Retinal pigment epithelial cell (primary cell): ENCODE measurements at places on chromosomes 2 and 18.

GRCh38 chr2:48519593-48519992 lies 10.4 kb upstream of the STON1 start:
- no peak for DNase-seq

- no peak for DNase-seq
Observed at GRCh38 chr2:16012626-16013358, 72.4 kb downstream of the MYCN start.

- no peak for DNase-seq
Observed at GRCh38 chr18:57014772-57015413, 132.0 kb upstream of the BOD1L2 start.

DNA sequence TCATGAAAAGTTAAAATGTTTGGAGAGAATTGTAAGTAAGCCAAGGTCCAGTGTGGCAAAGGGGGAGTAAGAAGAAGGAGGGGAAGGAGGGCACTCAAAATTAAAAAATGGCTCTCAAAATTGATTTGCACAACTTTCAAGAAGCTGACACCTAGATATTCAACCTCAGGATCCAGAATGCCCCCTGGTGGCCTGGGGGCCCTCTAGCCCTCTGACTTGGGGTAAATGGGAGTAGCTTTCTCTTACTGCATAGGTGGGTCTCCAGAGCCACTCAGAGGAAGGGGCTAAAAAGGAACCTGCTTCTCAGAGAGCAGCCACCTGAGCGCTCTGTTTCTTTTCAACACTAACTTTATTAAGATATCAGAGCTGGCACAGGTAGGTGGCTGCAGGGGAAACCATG lies 968.5 kb downstream of the BCL11A start:
- no peak for DNase-seq

DNA sequence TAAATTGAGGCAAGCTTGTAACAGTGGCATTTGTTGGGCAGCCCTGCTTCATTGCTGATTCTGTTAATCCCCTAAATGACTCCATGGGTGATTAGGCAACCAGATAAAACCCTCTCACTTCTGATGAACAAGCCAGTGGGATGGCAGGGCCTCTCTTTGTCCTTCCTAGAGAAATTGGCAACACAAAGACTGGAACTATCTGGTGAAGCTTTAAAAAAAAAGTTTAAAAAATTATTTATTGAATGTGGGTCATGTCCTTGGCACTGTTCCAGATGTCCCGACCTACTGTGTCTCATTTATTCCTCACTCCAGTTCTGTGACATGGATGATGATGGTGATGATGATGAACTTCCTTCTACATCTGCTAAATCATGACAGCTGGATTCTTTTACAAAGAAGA lies 30.8 kb downstream of the NRP2 start:
- DNase-seq, result no peak

GRCh38 chr2:234947556-234947955 lies 4.3 kb upstream of the SH3BP4 start:
- DNase-seq, result no peak

DNA sequence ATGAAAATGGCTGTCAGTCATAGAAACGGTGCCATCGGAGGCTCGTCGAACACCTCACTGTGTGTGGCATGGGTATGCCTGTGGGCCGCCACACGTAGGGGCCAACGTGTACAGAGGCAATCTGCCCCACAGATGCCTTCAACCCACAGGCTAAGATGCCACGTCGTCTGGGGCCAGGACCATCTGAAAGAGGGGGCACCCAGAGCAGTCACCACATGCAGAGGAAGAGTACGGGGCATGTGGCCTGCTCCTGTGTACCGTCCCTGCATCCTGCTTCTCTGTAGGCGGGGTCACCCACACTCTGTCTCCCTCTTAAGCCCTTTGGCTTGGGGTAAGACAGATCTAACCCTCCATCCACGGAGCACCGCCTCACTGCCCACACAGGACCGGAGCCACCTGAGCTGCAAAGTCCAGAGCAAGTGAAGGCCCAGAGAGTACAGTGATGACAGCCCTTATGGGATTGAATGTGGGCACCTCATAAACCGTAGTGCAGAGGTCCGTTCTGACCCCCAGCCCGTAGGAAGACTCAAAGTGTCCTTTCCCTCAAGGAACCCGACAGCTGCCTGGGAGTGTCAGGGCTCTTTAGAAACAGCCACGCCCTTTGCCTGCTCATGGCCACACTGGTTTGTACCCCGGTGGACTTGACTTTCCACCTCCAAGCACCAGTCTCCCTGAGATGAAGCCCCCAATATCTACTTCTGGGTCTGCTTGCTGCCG lies 66.2 kb downstream of the TWIST2 start:
- DNase-seq, result no peak

DNA sequence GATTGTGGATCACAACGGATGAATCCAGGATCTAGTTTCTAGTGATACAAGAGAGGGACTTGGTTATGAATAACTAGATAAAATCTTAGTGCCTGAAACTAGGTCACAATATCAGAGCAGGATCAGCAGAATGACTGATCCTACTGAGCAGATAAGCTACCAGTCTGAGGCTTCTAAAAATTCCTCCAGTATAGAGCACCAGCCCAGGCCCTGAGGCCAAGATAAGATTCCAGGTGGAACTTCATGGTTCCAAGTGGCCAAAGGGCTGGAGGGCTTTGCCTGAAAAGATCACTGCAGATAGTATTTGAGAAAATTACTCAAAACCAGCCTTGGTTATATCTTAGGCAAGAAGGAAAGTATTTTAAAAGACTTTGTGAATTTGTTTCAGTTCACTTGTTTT lies 162.4 kb downstream of the GREB1L start:
- no peak for DNase-seq
